Non-pigmented ciliary epithelial cell (primary cell): ENCODE measurements at places on chromosomes 6 and 20.

DNA sequence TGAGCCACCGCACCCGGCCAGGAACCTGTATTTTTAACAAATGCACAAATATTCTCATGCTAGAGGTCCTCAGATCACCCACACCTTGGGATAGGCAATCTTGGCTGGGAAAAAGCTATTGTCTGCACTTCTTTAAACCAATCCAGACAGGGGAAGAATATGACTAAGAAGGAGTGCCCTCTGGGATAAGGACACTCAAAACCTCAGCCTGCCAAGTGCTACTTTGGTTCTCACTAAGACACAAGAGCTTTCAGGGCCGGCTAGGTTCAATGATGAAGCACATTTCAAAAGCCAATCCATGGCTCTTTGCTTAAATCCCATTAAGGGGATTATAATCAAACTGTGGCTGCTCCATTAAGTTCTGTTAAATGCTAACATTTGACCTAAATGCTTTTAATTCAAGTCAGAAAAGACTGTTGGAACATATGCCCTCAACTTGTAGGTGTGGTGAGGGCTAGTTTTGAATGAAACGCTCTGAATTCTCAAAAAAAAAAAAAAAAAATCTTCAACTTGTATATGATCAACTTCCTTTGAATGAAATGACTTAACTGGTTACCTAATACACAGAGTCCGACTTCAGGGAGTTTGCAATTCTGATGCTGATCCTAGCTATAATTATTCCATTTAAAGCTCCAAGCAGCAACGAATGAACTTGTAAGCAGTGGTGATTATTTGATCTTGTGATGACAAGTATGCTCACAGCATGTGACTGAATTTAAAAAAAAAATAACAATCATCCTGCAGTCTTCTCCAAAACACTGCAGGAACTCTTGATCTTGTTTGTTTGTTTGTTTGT is 56.6 kb downstream of the SLC23A2 start:
- no peak for DNase-seq

DNA sequence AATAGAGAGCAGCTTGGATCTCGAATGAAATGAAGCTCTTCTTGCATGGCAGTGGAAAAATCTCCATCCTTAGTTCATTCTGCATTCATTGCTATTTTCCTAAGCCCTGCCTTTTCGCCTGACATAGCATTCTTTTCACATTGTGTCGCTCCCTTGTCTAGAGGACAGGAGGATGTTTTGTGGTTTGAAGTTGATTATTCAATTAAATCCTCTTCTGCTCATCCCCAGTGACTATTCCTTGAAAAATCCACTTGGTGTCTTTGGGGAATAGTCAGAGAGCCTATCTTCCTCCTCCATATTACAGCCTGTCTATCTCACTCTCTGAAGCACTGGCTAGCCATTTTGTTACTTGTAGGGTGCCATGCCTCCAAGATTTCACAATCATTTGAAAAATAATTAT is 161.2 kb downstream of the KLHL32 start:
- DNase-seq, result no peak

- DNase-seq, result no peak
Observed at GRCh38 chr6:139829576-139829975, 455.1 kb upstream of the CITED2 start.

DNA sequence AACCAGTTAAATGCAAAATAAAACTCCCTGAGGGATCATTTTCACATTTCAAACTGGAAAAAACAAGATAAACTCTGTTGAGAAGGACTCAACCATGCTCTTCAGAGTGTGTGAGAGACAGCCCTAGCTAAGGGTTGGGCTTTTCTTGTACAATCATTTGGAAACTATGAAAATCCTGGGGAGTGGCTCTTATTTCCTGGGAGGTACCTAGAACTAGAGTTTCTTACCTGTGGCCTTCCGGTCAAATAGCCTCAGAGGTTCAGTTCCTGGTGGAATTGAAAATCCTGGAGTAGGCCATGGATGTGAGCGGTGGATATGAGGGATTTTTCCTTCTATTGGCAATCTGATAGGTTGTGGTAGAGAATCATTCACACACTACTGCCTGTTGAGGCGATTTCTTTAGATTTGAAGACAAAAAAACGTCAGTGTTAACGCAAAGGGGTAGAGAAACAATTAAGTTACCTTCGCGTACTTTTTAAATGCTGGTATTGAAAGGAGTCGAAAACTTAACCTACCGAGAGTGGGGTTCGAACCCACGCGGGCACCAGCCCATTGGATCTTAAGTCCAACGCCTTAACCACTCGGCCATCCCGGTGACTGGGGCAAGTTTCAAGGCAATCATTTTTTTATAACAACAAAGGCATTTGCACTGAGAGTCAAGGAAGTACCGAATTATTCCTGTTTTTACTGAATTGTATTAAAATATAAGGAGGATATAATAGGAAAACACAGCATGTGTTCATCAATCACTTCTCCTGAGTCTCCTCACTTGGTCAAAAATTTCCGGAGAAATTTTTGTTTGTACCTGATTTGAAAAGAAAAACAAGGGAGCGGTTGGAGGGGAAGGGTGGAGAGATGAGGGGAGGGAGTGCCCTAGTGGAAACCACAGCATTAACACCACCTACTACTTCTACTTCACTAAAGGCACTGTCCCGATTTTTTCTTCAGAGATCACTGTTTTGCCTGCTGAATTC is 191.3 kb downstream of the OR2B2 start:
- no peak for DNase-seq

- no peak for DNase-seq
Observed at GRCh38 chr6:144317736-144318135, 32.6 kb downstream of the UTRN start.

DNA sequence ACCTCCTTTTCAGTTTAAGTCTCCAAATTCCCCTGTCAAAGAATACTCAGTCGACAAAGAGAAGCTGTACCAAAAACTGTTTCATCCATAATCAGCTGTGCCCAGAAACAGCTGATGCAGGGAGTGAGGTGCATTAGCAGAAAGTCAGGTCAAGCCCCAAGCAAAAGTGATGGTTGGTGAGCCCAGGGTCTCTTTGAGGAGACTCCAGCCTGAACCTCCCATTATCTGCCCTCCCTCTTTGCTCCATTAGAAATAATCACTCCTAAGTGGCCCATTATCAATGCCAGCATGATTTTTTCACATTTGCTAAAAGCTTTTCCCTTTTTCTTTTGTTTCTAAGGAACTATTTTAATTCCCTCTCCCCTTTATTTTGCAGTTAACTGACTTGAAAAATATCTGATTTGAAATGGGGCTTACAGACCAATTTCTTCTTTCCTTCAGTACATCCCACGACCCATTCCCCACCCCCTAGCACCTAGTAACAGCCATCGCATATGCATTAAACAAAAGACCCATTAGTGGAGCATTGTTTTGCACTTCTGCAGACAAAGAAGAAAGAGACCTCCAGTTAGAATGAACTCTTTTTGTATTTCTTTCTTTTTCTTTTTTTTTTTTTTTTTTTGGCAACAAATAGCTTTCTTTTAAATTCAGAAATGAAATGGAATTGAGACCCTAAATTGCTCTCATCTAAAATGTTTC is 257.0 kb downstream of the GRIK2 start:
- no peak for DNase-seq

- peak; percentile 37 for DNase-seq
Observed at GRCh38 chr6:150004783-150005717, 20.3 kb downstream of the RAET1L start.
